Stimulated activated CD4-positive, alpha-beta T cell treated with anti-CD3 and anti-CD28 coated beads, Interleukin-15, amount 100 ng/mL, for 48 hours (primary cell): ENCODE measurements at places on chromosomes 12 and 14.

GRCh38 chr12:72010356-72010755, 71.7 kb downstream of the TPH2 start:
- DNase-seq: no peak

- no peak for DNase-seq
Measured at GRCh38 chr14:91250912-91251311, 6.4 kb upstream of the GPR68 start.

DNA sequence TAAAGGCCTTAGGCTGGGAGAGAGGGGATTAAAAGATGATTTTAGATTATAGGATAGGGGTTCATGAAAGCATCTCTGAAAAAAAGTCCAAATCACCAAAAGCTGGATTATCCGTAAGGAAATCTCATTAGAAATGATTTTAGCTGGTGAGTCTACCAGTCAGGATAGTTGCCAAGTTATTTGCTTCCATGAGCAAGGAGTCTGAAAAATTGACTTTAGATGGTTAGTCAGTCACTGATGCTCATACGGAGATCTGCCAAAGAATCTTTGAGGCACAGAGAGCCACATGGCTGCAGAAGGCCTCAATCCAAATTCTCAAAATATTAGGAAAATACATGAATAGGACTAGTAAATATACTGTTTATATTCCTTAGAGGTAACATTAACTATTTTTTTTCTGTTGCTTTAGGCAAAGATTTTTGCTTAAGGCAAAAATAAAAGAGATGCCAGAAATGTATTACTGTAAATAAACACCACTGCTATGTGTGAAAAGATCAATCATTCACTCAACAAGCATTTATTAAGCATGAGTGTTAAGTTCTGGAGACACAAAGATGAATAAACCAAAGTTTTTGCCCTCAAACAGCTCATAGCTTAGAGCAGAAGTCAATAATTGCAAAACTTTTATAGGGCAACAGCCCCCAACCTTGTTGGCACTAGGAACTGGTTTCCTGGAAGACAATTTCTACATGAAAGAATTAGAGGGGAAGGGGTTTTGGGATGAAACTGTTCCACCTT, 105.2 kb downstream of the BBS10 start:
- no peak for DNase-seq

DNA sequence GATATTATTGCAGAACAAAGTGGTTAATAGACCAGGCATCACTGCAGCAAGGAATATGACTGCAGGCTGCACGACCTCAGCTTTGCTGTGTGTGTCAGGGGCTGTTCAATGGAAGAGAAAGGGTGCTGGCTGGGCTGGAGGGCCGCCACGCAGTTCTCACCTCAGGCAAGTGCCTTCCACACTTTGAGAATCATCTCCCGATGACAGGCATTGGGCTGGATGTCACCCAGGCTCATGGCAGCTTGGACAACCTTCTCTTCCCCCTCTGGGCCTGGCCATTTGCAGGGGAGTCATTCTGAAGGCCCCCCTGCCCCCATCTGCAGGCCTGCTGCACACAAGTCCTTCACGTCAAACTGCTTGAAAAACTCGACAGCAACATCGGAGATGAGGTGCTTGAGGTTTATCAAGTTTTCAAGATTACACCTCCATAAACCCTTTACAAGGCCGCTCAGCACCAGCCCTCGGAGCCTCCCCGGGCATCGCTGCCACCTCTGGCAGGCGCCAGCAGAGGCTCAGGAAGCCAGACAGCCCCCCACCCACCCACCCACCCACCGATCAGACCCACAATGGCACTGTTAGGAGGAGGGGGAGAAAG, 165.9 kb upstream of the GSC start:
- no peak for DNase-seq

DNA sequence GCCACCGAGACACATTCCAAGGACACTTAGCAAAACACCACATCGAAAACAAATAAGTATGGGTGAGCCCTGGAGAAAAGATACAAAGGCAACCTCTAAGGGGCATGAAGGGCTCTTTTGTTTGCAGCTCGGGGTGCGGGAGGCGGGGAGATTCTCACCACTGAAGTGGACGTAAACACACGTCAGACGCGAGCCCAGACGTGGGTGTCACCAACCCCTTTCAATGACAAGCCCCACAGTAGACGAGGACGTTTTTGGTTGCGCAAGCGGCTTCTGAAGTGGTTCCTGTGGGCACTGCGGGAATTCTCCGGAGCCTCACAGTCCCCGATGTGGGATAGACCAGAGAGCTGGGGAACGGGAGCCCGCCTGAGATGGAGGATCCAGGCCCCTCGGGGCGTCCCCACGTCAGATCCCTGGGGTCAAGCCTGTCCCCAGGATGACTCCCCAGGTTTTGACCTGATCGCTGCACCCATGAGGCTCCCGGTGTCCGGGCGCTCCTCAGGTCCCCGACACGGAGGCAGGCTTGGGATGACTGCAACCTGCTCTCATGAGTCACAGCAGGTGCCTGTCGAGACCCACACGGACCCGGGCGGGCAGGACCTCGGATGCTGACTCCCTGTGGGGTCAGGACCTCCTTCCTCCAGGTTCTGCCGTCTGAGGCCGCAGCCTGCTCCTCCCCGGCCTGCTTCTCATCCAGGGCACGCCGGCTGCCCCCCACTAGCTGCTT, 20.3 kb upstream of the ADGRD1 start:
- DNase-seq: no peak

DNA sequence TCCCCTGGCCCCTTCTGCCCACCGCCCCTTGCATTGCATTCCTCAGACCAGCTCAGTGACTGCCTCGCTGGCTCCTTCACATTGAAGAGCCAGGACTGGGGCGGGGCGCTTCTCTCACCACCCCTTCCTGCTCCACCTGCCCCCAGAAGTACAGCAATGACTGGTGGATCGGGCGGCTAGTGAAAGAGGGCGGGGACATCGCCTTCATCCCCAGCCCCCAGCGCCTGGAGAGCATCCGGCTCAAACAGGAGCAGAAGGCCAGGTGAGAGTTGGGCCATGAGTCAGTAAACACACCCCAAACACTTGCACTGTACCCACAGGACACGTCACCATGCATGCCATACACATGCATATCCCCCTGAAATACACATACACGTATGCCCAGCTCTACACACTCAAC, 5.8 kb downstream of the CACNB3 start:
- DNase-seq: no peak

DNA sequence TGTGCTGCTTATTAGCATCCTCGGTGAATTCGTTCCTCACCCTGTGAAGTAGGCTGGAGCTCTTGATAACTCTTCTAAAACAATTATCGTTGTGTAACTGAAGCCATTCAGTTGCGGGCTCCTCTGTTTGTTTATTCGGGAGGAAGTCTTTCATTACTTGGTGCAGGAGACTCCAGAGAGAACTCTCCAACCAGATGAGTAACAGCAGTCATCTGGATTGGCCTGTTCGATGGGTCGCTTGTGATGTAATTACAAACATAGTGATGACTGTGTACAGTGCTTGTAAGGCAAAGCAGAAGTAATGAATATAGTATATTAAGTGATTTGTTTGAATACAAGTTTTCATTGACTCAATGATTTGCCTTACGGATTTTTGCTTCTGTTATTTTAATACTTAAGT, 10.9 kb downstream of the ATP6V0A2 start:
- DNase-seq: no peak

GRCh38 chr14:56461276-56462275, 118.0 kb upstream of the TMEM260 start:
- no peak for DNase-seq

GRCh38 chr14:55609681-55610080, 29.7 kb downstream of the KTN1 start:
- DNase-seq: no peak
